SK-N-MC (cell line): ENCODE measurements at places on chromosomes 2 and 18.

GRCh38 chr2:238897911-238898311 is 50.0 kb downstream of the TWIST2 start:
- no peak for DNase-seq

DNA sequence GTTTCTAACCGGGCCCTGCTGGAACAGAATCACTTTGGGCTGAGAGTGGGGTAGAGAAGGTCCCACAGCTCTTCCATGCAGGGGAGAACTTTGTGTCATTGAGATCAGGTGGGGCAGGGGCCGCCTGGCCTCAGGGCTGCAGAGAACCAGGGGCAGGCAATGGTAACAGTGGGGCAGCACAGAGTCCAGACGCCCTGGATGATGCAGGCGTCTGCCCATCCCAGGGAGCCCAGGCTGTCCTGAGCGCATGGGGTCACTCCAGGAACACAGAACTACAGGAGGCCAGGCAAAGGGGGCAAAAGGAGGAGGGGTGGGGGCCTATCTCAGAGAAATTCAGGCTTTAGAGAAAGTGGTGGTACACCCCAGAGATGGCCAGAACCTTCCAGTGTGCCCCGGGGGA is 121.3 kb downstream of the NDUFA10 start:
- DNase-seq: no peak

DNA sequence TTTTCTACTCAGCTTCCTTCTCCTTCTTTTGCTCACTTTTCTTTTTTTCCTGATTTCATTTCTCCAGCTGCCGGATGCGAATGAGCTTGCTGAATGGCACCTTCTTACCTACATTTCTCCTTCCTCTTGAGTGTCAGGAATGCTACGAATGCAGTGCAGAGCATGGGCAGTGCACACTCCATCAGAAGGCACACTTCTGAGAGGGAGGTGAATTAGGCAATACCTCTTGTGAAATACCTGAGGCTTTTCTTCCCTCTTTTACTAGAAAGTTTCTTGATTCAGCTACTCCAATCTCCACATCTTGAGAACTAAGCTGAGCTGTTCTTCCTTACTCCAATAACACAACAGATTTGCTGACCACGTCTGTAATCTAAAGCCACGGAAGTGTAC is 51.1 kb downstream of the PLEKHM3 start:
- DNase-seq: no peak

DNA sequence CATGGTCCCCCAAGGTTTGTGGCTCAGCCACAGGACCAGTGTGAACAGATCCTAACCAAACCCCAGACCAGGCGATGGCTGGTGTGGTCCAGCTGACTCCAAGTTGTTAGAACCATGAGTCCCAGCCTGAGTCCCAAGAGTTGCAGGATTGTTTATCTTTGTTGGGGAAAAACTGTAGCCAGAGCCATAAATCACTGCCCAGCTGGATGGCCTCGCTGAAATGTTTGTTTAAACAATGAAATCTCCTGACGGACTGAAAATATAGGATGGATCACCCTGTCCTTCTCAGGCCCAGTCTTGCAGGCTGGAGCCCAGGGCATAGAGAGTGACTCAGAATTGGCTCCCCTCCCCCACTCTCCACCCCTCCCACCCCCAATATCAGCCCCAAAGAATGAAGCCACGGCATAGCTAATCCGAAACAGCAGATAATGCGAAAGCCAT is 36.4 kb downstream of the PKDCC start:
- no peak for DNase-seq

DNA sequence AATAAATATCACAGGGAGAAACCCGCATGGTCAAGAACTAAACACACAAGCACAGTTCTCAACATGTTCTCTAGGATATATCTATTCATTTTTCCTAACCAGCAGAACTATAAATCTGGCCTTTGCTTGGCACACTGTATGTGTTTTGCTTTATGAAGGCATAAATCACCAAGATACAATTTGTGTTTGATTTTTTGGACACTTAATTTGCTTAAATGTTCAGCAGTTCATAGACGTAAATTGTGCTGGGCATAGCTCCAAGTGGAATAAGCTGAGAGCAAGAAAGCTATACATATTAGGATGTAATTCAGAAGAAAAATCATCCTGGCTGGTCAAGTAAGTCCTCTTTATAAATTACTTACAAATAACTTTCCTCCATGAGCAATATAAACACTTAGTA is 341.5 kb upstream of the ATP5MC3 start:
- DNase-seq: no peak

DNA sequence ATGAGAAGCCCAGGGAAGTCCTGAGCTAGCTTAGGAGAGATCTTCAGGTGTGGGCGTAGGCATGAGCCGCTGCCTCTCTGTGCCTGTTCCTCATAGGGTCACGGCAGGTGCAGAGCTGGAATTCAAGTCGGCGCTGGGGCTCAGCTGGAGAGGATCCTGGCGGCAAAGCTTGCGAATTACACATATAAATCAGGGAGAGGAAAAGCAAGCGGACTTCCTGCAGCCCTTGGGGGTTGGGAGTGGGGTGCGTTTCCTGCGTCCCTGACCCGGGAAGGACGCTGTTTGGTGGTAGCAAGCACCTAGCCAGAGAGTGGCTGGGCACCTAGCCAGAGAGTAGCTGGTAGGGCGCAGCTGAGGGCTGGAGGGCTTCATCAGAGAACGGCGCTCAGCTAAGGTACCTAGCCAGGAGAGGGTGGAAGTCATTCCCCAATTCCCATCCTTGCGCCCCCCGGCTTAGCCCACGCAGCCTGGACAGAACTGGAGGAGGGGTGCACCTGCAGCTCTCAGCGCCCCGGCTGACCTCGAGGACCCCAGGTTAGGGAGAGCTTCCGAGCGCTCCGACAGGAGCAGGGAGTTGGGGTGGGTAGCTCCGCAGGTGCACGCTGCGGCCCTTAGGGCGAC is 459 bp upstream of the EFR3B start:
- no peak for DNase-seq

GRCh38 chr2:36960005-36960675 is 6.2 kb downstream of the STRN start:
- no peak for DNase-seq

- no peak for DNase-seq
Observed at GRCh38 chr18:80103231-80103630, 5.8 kb upstream of the ADNP2 start.

DNA sequence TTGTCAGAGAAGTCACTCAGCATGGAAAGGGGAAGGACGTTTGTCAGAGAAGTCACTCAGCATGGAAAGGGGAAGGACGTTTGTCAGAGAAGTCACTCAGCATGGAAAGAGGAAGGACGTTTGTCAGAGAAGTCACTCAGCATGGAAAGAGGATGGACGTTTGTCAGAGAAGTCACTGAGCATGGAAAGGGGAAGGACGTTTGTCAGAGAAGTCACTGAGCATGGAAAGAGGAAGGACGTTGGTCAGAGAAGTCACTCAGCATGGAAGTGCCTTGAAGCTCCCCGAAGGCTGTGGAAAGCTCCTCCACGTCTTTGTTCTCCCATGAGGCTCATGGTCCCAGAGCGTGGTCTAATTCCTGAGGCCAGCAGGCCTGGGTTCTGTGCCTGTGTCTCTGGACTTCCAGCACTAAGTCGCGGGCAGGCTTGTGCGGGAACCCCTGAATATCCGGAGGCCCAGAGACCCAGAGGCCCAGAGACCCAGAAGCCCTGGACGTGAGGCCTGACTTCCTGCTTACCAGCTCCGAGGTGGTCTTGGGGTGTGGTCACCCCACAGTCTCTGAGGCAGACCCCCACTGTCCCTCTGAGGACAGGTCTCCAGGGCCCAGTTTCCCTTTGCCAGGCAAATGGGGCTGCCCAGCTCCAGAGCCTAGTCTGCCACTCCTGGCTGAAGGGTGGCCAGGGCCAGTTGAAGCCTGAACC is 70.4 kb upstream of the TWIST2 start:
- no peak for DNase-seq

GRCh38 chr2:72157871-72158771 is 10.5 kb upstream of the CYP26B1 start:
- DNase-seq: no peak

DNA sequence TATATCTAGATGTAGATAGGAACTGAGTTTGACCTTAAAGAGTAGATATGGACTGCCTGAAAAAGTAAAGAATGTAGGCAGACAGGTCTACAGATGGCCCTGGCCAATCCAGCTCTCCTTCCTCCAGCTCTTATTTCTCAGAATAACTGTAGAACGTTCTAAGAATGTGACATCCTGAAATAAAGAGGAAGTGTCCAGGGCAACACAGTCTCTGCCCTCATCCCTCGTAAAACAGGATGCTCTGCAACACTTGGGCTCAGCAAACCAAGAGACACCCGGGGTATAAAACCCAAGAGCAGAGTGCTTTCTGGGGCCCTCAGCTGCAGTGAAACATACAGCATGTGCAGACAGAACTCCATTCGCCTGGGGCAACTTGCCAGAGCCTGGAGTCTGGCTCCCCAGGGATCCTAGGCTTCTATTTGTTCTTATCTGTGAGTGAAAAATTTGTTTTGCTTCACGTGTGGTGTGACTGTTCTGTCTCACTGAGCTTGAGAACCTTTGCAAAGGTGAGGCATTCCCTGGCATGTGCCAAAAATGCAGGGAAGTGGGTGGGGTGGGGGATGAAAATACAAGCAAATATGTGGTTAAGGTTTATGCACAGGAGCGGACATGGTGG is 401.0 kb downstream of the SETBP1 start:
- DNase-seq: no peak

DNA sequence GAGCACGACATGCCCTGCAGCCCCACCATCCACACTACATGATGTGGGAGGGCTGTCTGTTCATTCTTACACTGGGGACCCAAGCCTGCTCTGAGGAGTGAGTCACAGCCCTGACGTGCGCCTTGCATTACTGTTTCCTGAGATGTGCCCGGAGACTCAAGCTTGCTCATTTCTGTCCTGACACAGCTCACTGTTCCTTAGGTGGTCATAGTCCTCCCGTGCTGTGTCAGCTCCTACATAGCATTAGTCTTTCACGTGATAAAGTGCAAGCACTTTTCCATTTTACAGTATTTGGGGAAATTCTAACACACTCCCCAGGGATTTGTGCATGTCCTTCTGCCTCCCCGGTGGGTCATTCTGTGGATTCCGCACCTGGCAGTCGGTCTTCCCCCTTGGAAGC is 46.2 kb upstream of the TRIM43B start:
- DNase-seq: no peak

- DNase-seq: no peak
Observed at GRCh38 chr2:190315273-190315672, 4.4 kb downstream of the HIBCH start.

GRCh38 chr2:76684756-76685155 is 837.4 kb downstream of the LRRTM4 start:
- DNase-seq: no peak

- no peak for DNase-seq
Observed at GRCh38 chr2:88218981-88219380, 48.8 kb downstream of the THNSL2 start.

DNA sequence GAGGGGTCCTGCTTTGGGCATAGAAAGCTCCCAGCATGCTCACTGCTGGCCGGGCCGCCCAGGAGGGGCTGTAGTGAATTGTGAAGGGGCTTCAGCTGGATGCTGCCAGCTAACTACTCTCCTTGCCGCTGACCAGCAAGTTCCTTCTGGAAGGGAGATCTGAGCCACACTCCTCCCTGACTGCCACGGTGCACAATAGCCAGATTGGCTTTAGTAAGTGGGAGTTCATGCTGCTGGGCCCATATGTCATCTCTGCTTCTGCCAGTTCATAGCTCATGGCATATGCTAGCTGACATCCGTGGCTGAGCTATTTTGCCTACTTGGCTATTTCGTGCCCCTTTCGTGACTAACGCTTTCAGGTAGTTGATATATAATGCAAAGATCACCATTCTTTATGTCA is 51.6 kb upstream of the ROCK2 start:
- no peak for DNase-seq

- DNase-seq: no peak
Observed at GRCh38 chr2:235692076-235692475, 198.2 kb downstream of the AGAP1 start.

DNA sequence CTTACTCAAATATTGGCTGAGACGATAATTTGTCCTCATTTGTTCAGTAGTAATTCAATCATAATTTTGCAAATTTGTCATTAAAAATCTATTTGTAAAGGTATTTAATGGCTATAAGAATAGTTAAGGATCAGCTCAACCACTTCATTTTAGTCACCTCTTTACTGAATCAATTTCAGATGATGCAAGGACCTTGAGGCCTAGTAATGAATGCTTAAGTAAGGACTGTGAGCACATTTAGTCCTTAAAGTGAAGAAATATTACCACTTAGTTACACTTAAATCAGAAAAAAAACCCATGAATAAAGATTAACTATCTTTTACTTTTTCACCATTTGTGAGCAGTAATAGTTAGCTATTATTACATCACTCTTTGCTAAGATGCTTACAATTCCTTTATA is 778.9 kb downstream of the CCDC85A start:
- DNase-seq: no peak

DNA sequence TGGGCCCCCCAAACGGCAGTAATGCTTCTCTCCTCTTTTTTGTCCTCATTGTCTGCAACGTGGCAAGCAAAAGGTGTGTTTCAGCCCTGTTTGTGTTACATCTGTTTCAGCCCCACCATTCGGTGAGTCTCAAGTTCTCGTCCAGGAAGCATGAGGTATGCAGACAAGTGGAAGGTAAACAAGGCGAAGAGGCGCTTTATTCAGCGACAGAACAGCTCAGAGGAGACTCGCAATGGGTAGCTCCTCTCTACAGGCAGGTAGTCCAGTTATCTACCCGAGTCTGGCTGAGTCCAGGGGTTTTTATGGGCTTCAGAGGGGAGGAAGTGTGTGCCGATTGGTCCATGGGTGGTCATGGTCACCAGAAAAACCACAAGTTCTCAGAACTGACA is 733.4 kb upstream of the CDH7 start:
- no peak for DNase-seq

DNA sequence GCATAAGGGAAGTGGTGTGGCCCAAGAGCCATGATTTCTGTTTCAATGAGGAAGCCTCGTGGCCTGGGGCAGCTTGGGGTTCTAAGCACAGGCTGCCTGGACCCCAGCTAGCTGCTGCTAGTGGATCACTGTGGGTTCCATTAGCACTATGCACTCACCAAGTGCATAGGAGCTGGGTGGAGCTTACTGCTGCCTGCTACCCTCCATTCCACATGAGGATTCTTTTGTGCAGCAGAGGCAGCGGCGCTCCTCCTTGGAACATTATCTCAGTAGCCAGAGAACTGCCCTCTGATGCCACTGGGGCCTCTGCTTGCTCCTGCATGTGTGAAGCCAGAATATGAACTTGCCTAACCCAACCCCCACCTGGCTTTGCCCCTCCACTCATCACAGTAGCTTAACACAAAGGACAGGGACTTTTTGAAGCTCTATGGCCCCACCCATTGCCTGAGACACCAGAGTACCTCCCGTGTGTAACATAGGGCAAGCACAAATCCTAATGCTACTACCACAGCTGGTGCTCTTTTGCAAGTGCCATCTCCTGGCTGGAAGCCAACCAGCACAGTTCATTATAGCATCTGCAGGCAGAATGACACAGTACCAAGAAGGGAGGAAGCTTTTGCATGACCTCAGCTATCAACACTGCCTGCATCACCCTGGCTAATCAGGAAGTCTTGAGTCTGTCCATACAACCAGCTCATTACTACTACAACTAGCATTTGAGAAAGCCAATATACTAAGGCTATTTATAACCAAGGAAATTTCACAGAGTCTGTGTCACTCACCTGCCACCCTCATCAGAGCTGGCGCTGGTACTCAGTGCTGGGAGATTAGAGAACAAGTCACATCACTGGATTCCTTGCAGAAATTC is 297.0 kb upstream of the GULP1 start:
- DNase-seq: no peak

- DNase-seq: no peak
Observed at GRCh38 chr18:4107049-4107467, 348.0 kb downstream of the DLGAP1 start.
